Esophagus squamous epithelium (tissue), 5 donors: ENCODE measurements at places on chromosomes 2 and 18. TPM values are rescaled to one million over a fixed set of nuclear protein-coding genes. Genes with fewer than 3 reads are reported as not detected.

DNA sequence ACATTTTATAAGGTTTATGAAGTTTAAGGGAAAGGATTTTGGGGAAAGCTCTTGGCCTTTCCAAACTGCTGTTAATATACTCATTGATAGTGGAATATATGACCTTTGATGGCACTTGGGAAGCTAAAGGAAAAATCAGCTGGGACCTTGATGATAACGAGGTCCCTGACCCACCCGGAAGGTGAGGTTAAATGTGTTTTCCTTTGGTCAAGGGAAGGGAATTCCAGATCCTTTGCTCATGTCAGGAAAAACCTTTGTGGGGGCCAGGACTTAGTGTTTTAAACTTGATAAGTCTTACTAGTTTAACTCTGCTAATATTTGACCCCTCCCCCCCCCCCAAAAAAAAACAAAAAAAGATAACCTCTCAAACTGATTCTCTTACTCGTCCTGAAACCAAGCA is 50.7 kb downstream of the CRIM1 start:
- no peak for DNase-seq

FECH gene
- total RNA-seq = 34.4 TPM

ABCG5 gene
- total RNA-seq = not detected

HRH4 gene
- not detected for total RNA-seq

GRCh38 chr2:102033031-102033749 is 41.4 kb downstream of the IL1R2 start:
- no peak for DNase-seq

GRCh38 chr2:158546412-158547144 is 89.8 kb downstream of the PKP4 start:
- no peak for DNase-seq

GRCh38 chr18:58988600-58988999 is 123.9 kb downstream of the ZNF532 start:
- no peak for DNase-seq

- DNase-seq = no peak
Observed at GRCh38 chr2:130726614-130727180, 2.2 kb upstream of the GPR148 start.

DNA sequence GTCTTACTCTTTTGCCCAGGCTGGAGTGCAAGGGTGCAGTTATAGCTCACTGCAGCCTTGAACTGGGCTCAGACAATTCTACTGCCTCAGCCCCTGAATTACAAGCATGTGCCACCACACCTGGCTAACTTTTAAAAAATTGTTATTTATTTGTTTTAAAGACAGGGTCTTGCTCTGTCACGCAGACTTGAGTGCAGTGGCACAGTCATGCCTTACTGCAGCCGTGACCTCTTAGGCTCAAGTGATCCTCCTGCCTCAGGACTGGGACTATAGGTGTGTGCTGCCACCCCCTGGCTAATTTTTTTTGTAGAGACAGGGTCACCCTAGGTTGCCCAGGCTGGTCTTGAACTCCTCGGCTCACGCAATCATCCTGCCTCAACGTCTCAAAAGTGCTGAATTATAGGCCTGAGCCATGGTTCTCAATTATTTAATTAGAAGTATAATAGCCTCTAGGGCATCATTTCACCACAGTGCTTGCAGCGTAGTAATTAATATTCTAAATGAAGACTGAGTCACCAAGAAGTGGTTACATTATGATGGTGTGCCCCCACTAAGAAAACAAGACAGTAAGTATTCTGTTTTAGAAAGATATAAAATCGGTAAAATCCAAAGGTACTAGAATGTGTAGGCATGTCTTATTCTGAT is 69.6 kb downstream of the EML4 start:
- no peak for DNase-seq

DNA sequence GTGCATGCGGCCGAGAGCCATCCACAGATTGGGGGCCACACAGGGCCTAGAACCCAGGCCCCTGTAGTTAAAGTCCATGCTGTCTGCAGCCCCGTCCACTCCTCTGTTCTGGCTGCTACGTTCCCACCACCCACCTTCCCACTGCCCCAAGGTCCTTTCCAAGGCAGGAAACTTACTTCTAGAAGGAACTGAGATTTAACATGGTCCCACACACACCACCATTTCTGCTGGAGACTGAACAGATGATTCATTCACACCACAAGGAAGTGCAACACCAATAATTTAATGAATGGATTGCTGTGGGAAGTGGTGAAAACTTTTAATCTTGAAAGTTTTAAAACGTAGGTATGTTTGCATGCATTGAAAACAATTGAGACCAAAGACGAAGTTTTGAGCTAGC is 95.2 kb downstream of the LBH start:
- DNase-seq = no peak

GRCh38 chr2:123245156-123245555 is 779.9 kb upstream of the CNTNAP5 start:
- no peak for DNase-seq
